ENCODE measurements at places on chromosomes 11 and 22. TPM values are rescaled to one million over a fixed set of nuclear protein-coding genes. Genes with fewer than 3 reads are reported as not detected.

SLC22A12 gene
- polyA plus RNA-seq: 5.3 TPM

GRCh38 chr11:105399511-105399910 lies 210.4 kb upstream of the GRIA4 start:
- no peak for DNase-seq

FGF4 gene
- not detected for polyA plus RNA-seq

GRCh38 chr11:117238221-117238620 lies 5.8 kb downstream of the RNF214 start:
- DNase-seq: no peak

- no peak for DNase-seq
Observed at GRCh38 chr22:30617819-30618218, 10.8 kb downstream of the TCN2 start.

ZNF280B gene
- 5.0 TPM for polyA plus RNA-seq

RELT gene
- polyA plus RNA-seq: 2.2 TPM

All from left renal pelvis (tissue), 4 donors.